ENCODE measurements at places on chromosomes 13 and 19. TPM values are rescaled to one million over a fixed set of nuclear protein-coding genes. Genes with fewer than 3 reads are reported as not detected.

GRCh38 chr19:54231077-54231931 lies 8.5 kb upstream of the LILRB3 start:
- ATAC-seq, result peak; percentile 89

GRCh38 chr19:641702-642101 lies 2.0 kb downstream of the FGF22 start:
- peak; percentile 12 for ATAC-seq

DNA sequence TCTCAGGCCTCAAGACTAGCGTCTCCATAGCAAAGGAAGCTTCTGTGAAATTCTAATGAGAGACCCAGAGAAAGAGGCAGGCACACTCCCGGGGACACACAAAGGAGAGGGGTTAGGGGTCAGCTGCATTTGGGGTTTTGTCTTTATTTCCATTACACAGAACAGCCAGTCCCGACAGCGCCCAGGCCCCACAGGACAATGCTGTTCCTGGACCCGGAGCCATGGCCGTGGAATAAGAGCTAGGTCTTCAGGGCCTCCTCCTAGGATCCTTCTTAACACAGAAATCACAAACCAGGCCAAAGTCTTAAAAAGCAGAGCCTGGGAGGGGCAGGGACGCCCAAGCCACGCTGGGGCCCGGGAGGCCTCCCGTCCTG lies 22.8 kb downstream of the KCTD15 start:
- ATAC-seq, result no peak

DNA sequence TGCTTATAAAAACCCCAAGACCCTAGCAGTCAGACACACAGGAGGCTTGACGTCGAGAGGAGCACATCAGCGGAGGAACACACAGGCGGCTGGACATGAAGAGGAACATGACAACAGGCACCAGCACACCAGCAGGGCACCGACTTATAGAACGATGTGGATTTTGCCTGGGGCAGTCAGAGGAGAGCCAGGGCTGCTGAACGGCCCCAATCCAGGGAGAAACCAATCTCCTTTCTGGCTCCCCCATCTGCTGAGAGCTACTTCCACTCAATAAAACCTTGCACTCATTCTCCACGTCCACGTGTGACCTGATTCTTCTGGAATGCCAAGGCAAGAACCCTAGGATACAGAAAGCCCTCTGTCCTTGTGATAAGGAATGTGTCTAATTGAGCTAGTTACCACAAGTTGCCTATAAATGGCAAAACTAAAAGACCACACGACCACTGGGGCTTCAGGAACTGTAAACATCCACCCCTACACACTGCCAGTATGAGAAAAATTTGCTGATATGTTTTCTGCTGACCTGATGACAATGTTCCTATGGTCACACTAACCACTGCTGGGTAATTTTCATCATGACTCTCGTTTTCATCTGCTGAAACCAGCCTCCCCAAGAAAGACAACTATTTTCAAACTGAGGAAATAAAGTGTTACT lies 35.8 kb upstream of the CEACAM21 start:
- no peak for ATAC-seq

- ATAC-seq, result no peak
Measured at GRCh38 chr19:24055548-24055947, 31.4 kb upstream of the ZNF254 start.

DNA sequence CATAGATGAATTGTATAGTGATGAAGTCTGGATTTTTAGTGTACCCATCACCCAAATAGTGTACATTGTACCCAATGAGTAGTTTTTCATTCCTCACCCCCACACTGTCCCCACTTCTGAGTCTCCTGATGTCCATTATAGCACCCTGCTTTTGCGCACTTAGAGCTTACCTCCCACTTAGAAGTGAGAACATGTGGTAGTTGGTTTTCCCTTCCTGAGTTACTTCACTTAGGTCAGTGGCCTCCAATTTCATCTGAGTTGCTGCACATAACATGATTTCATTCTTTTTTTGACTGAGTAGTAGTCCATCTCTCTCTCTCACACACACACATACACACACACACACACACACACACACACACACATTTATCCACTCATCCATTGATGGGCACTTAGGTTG lies 43.2 kb upstream of the ALOX5AP start:
- ATAC-seq, result no peak

DNA sequence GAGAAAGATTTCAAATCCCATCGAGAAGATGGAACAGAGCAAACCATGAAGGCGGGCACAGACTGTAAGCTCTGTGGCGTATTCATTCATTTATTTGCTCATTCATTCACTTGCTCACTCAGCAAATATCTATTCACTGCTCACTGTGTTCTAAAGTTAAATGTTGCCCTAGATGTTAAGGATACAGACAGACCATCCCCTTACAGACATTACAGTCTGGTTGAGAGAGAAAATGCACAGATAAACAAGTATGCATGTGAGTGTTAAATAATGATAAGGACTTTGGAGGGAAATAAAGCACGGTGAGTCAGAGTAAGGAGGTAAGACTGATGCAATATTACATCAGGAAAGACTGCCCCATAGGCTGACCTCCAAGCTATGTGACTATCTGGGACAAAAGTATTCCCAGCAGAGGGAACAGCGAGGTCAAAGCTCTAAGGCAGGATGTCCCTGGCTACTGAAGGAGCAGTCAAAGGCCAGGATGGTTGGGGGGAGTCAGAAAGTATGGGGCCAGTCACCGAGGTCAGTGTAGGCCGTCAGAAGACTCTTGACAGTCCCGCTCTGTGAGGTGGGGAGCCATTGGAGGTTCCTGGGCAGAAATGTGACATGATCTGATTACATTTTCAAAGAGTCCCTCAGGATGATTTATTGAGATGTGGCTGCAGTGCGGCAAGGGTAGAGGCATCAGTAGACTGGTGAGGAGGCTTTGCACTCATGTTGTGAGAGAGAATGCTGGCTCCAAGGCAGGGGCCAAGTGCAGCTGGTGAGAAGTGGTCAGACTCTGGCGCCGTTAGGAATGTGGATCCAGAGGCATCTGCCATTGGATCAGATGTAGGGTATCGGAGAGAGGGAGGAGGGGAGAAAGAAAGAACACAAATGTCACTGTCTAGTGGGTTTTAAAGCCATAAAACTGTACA lies 37.9 kb downstream of the MBNL2 start:
- no peak for ATAC-seq

DNA sequence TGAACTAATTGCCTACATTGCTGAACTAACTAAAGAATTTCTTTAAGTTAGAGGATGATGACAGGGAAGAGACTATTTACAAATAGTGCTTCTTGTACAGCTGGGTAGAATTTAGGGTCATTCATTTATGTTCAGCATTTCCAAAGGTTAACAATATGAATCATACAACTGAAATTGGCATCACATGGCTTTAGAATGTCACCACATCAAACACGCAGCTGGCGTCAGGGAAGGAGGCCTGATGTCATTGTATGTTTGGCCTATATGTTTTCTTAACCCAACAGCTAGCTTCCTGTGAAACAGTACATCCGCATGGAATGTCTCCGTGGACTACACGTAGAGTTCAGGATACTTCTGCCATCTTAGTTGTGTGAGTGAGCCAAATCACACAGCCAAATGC lies 99.0 kb upstream of the TNFSF11 start:
- no peak for ATAC-seq

- no peak for ATAC-seq
Measured at GRCh38 chr19:2775556-2776430, 7.3 kb downstream of the SGTA start.

DNA sequence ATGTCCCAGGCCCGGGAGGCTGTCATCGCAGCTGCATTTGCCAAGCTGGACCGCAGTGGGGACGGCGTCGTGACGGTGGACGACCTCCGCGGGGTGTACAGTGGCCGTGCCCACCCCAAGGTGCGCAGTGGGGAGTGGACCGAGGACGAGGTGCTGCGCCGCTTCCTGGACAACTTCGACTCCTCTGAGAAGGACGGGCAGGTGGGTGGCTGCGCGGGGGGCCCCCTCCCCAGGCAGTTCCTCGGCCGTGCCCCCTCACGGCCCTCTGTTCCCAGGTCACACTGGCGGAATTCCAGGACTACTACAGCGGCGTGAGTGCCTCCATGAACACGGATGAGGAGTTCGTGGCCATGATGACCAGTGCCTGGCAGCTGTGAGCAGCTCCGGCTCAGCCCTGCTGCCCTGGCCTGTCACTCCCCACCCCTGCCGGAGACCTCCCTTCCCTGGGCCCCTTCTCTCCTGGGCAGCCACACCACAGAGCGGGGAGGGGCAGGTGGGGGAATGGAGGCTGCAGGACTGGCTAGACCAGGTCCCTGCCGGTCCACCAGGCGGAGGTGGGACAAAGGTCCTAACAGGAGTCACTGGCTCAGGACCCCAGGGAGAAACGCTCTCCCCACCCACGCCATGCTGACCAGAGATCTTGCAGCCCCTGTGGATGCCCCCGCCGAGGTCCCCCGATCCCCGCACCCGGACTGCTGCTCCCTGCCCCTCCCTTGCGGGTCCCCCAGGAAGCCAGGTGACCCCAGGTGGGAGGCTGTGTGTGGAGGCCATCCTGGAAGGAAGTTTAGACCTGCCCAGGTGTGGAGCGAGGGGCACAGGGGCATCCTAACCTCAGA lies 1.1 kb downstream of the CAPS start:
- peak; percentile 26 for ATAC-seq

Gene PNMA8C
- total RNA-seq, result not detected

Gene IGFL2
- 2.3 TPM for total RNA-seq

Gene CHAMP1
- 8.9 TPM for total RNA-seq

Gene ZNF324B
- total RNA-seq, result 6.0 TPM

Gene MCF2L
- 9.7 TPM for total RNA-seq

Gene ZNF554
- total RNA-seq, result 2.7 TPM
